ENCODE measurements at places on chromosomes 2 and 18. TPM values are rescaled to one million over a fixed set of nuclear protein-coding genes. Genes with fewer than 3 reads are reported as not detected.

DNA sequence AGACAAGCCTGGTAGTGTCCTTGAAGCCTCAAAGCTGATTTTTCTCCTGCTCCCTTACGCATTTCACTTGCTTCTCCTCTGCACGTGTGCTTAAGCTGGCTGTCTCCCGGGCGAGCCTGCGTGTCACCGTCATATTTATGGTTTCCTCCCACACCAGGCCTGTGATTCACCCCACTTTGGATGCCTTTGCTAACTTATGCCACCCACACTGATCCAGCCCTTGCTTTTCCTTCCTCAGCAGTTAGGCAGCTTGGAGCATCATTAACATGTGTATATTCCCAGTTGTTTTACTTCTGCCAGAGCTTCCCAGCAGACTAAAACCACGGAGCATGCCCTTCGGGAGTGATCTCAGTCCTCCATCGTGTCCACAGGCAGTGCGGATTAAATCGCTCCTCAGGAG lies 2.2 kb downstream of the ST3GAL5 start:
- DNase-seq = peak; percentile 45

GRCh38 chr2:871926-872680 lies 78.5 kb upstream of the SNTG2 start:
- no peak for DNase-seq

GRCh38 chr2:28423856-28424605 lies 31.4 kb downstream of the FOSL2 start:
- no peak for DNase-seq

DNA sequence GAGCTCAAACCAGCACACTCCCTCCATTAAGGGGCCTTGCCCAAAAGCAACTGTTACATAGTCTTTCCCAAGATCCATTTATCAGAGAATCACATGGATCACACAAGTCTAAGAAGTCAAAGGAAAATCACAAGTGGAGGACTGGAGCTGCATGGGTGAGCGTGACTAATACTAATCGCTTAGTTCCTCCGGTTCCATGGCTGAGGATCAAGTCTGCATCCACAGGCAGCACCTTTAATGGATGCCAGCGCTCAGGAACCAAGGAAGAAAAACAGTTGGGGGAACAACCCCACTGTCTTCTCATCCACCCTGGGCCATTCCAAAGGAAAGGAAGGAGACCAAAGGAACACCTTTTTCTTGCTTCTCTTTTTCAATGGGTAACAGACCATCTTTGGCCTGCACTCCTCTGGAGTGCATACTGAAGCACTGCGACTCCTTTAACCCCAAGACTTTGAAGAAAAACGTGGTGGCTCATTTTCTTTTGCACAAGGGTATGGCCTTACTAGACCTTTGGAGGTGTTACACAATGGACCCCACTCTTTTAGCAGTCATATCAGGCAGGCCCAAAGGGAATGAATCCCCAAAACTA lies 9.2 kb upstream of the WDR33 start:
- DNase-seq = no peak

Gene CFAP221
- total RNA-seq = 5.4 TPM

Gene GCG
- 0.17 TPM for total RNA-seq

Gene GAL3ST2
- total RNA-seq = 26.4 TPM

Gene AGXT
- 1.6 TPM for total RNA-seq
